Activated naive CD8-positive, alpha-beta T cell treated with anti-CD3 and anti-CD28 coated beads for 36 hours (primary cell): ENCODE measurements at places on chromosomes 5 and 9. TPM values are rescaled to one million over a fixed set of nuclear protein-coding genes. Genes with fewer than 3 reads are reported as not detected.
A peak's percentile ranks its signal among the peaks of the same experiment; 100 is the strongest.

- no peak overlapping the region for H3K4me3 ChIP-seq
- DNase-seq: no peak
- no peaks in the 10 kb centered on the region for H3K36me3 ChIP-seq
- H3K4me1 ChIP-seq: peaks cover 33% of the 10 kb centered on the region
These were observed 195.7 kb downstream of the CD180 start for GRCh38 chr5:67000794-67001475.

Gene EGFLAM
- not detected for total RNA-seq

DNA sequence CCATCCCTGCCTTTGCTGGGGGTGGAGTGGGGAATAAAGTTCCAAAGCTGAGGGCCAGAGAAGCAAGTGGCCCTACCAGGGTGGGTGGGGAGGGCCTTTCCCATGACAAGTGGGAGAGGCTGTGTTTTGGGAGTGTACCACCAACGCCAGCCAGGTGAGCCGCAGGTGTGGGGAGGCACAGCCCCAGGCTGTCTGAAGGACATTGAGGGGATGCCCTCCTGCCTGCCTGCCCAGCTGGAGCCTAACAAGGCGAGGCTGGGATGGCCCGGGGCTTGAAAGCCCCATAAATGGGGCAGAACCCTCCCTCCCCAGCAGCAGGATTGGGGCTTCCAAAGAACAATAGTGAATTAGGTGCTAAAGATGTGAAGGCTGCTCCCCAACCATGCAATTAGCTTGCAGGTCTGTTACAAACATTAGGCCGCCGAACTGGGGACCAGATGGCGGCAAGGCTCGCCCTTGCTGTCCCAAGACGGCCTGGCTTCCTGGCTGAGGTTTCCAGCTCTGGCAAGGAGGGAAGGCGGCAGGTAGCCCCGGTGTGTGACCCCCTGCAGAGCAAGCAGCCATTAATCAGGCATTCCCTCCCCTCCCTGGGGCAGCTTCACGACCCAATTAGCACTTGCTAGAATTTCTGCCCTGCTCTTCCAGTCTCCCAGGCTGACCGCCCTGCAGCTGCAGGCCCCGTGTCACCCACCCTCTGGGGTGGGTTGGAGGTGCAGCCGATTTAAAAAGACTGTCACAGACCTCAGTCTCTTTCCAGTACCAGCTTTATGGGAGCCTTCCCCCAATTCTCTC, 42.9 kb downstream of the FGF18 start:
- H3K4me1 ChIP-seq: no peaks in the 10 kb centered on the region
- H3K27ac ChIP-seq: no peak overlapping the region
- no peak overlapping the region for H3K4me3 ChIP-seq
- DNase-seq: no peak

DNA sequence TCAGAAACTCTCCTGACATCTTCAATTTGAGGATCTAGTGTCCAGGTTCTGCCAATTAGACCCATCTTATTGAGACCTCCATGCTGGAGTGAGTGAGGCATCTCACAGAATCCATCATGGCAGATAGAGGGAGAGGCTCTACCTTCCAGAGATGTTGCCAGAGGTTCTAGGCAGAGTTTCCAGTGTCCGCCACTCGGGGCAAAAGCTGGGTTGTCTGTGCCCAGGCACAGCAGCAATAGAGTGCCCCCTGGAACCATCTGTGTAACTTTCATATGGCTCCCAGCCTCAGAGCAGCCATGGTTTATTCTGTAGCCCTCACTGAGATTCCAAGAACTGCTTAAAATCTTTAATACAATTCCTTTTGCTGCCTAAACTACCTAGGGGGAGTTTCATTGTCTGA, 16.6 kb upstream of the CCDC112 start:
- DNase-seq: no peak
- no peaks in the 10 kb centered on the region for H3K36me3 ChIP-seq
- H3K4me3 ChIP-seq: no peak overlapping the region
- peaks cover 23% of the 10 kb centered on the region for H3K27me3 ChIP-seq

DNA sequence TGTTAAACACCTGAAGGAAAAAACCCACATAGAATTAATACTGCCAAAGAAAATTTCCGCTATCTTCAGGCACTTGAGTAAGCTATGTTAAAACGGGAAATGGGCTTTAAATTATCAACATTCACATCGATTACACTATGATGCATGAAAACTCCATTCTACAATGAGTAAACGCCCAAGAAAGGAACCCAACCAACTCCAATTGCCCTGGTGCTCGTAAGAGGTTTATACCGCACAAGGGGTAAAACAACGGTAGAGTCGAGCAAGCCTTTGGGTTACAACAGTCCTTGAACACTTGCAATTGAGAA, 1.0 kb downstream of the AGTPBP1 start:
- no peaks in the 10 kb centered on the region for H3K36me3 ChIP-seq
- no peaks in the 10 kb centered on the region for H3K27me3 ChIP-seq
- H3K4me3 ChIP-seq: peak overlapping the region; percentile 89

GRCh38 chr5:44932922-44933585, 124.3 kb downstream of the MRPS30 start:
- no peak for DNase-seq
- H3K27me3 ChIP-seq: no peaks in the 10 kb centered on the region
- no peaks in the 10 kb centered on the region for H3K4me1 ChIP-seq
- no peak overlapping the region for H3K4me3 ChIP-seq
- H3K36me3 ChIP-seq: peaks cover 1% of the 10 kb centered on the region

GRCh38 chr5:87570366-87570765, 157.6 kb upstream of the CCNH start:
- H3K4me1 ChIP-seq: no peaks in the 10 kb centered on the region
- DNase-seq: no peak
- H3K27ac ChIP-seq: no peak overlapping the region
- H3K4me3 ChIP-seq: no peak overlapping the region
- H3K36me3 ChIP-seq: no peaks in the 10 kb centered on the region
- H3K27me3 ChIP-seq: no peaks in the 10 kb centered on the region

Gene CATSPER3
- total RNA-seq: 0.39 TPM

DNA sequence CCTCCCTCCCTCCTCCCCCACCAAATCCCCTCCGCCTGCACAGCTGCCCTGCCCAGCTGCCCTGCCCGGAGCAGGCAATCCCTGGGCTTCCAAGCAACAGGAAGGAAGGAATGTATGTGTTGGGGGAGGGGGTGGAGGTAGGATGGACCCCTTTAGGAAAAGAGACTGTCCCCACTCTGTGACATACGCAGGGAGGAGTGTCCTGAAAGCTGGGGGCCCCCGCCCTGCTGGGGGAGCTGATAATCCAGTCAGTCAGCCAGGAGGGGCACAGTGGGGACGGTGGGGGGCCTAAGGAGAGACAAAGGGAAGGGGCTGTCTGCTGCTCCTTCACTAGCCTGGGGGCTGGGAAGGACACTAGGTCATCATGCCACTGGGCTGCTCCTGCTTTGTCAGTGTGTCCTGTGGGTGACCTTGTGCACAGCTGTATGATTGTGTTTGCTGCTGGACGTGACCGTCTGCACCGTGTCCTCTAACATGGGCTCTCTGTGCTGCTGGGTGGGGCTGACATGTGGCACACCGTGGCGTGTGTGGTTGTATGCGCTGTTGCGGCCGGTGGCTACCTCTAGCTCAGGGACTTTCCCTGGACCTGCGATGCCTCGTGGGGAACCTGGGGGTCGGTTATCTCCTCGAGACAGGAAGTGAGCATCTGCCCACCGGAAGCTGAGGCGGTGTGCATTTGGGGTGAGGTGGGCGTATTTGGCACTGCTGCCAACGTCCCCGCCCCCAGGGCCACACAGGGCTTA, 3.0 kb downstream of the N4BP3 start:
- peak overlapping the region; percentile 89 for H3K4me3 ChIP-seq
- H3K36me3 ChIP-seq: peaks cover 15% of the 10 kb centered on the region
- peak overlapping the region; percentile 87 for H3K27ac ChIP-seq
- no peaks in the 10 kb centered on the region for H3K27me3 ChIP-seq
- H3K4me1 ChIP-seq: peaks cover 33% of the 10 kb centered on the region

DNA sequence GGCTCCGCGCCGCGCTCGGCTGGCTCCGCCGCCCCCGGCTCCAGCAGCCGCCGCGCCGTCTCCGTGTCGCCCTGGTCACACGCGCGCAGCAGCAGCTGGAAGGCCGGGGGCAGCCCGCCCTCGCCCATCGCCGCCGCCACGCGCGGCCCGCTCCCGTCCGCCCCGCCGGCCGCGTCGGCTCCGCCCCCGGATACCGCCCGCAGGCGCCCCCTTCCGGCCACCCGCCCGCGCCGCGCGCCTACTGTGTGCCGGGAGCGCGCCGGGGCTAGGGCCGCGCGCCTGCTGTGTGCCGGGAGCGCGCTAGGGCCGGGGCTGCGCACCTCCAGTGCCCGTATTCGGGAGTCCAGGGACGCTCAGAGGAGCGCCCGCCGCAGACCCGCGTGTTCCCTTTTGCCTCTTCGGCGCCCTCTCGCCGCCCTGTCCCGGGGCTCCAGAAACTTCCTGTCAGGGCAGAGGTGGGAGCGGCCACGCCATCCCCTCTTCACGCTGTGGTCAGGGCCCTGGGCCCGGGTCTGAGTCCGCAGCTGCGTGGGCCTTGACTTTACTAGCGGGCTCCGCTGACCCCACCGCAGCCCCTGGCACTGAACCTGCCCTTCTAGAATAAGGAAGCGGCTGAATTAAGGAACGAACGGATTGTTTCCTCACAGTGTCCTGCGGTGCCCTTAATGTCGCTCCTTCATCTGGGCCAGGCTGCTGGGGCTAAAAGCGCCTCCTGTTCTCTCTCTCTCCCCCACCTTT, at the start of gene ANKS6:
ANKS6 (minus strand) TSS at position 192 of the 738 bp plus-strand sequence; CDS start at position 128, 64 bp downstream.
- peak within 1 kb of the TSS; percentile 75 for H3K27ac ChIP-seq
- H3K4me3 ChIP-seq: peak within 1 kb of the TSS; percentile 82

Gene OR1B1
- total RNA-seq: not detected

Gene KIF20A
- total RNA-seq: 59.1 TPM

Gene OR1J2
- not detected for total RNA-seq

DNA sequence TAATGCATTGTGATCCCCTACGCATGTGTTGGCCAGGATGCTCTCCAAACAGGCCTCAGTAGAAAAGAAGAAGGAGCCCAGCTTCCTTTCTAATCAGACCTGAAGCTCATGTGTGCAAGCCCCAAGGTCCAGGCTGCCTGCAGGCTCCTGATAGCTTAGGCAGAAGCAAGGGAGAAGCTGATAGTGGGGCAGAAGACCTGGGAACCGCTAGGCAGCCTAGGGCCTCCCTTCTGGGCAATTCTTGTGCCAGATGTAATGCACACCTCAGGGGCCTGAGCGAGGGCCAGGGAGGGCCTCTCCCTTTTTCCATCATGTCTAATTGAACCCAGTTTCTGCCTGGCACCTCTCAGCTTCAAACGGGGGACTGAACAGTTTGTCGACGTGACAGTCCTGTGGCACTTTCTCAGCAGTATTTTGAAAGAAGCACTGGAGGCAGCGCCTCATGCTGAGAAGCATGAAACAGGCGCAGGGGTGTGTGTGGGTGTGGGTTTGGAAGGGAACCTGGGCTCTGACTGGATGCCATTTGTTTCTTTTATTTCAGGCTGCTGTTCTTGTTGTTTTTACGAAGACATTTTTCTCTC, 212.8 kb downstream of the PIK3R1 start:
- no peaks in the 10 kb centered on the region for H3K27me3 ChIP-seq
- H3K4me3 ChIP-seq: no peak overlapping the region
- no peaks in the 10 kb centered on the region for H3K36me3 ChIP-seq
- no peak overlapping the region for H3K27ac ChIP-seq
- DNase-seq: no peak

DNA sequence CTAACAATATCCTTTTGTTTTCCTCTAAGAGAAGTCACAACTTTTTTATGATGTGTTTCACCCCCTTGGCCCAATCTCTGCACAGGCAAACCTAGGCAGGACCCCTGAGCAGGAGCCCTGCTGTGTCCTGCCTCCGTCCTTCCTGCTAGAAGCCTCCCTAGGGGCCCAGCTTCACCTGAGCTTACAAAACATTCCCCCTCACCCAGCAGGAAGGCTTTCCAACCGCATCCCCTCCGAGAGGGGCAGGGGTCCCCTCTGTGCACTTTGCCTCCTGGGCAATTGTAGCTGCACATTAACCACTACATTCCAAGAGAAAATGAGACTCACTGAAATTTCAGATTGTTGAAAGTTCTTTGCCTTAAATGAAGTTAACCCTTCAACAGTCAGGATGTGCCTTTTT, 176.2 kb downstream of the IRX2 start:
- no peak for DNase-seq
- H3K4me1 ChIP-seq: no peaks in the 10 kb centered on the region
- no peak overlapping the region for H3K27ac ChIP-seq
- no peak overlapping the region for H3K4me3 ChIP-seq
- H3K36me3 ChIP-seq: no peaks in the 10 kb centered on the region
- no peaks in the 10 kb centered on the region for H3K27me3 ChIP-seq

Gene CCL21
- not detected for total RNA-seq

DNA sequence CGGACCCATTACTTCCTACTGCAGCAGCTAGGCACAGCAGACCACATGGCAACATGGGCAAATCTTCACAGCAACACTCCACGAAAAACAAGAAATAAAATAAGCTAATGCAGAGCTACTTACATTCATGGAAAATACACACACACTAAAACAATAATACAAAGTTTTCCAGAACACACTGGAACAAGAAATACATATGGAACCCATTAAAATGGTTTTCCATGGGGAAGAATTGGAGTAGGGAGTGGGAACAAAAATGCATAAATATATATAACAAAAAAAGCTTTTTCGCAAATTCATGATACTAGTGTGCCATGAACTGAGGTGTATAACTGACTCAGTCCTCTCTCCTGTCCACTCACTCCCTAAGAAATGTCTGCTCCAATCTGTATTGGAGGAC, 8.3 kb downstream of the ADAMTS12 start:
- H3K4me3 ChIP-seq: no peak overlapping the region
- no peak overlapping the region for H3K27ac ChIP-seq
- H3K27me3 ChIP-seq: peaks cover 4% of the 10 kb centered on the region
- no peak for DNase-seq

GRCh38 chr9:34392511-34392910, 15.8 kb upstream of the MYORG start:
- H3K36me3 ChIP-seq: no peaks in the 10 kb centered on the region
- no peak for DNase-seq
- no peak overlapping the region for H3K27ac ChIP-seq

Gene C9orf85
- 13.2 TPM for total RNA-seq

DNA sequence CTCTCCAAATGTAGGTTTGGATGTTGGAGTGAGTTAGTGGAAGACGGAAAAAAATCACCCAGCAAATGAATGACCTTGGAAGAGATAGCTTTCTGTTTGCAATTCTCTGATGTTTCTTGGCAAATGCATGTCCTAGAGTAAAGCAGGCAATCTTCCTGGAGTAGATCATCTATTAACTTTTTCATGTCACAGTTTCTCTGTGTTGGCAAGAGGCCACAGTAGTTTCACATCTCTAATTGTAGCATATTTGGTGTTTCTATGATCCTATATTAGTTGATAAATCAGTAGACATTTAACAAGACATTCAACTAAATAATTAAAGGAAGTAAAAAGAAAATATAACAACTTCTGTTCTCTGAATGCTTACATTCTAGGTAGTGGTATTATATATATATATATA, 138.2 kb upstream of the MINAR2 start:
- H3K4me1 ChIP-seq: no peaks in the 10 kb centered on the region
- no peaks in the 10 kb centered on the region for H3K27me3 ChIP-seq
- no peaks in the 10 kb centered on the region for H3K36me3 ChIP-seq
- no peak overlapping the region for H3K27ac ChIP-seq
- H3K4me3 ChIP-seq: no peak overlapping the region

DNA sequence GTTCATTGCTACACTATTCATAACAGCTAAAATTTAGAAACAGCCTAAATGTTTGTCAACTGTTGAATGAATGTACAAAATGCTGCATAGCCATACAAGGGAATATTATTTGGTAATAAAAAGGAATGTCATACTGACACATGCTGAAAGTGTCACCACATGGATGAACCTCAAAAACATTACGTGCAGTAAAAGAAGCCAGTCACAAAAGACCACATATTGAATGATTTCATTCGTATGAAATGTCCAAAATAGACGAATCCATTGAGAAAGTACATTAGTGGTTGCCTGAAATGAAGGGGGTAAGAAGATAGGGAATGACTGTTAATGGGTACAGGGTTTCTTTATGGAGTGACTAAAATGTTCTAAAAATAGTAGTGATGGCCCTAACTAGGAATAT, 11.6 kb upstream of the ECM2 start:
- H3K4me3 ChIP-seq: no peak overlapping the region
- peaks cover 4% of the 10 kb centered on the region for H3K36me3 ChIP-seq
- no peaks in the 10 kb centered on the region for H3K27me3 ChIP-seq
- DNase-seq: no peak
- H3K4me1 ChIP-seq: no peaks in the 10 kb centered on the region
